ENCODE measurements at places on chromosomes 2 and 18. TPM values are rescaled to one million over a fixed set of nuclear protein-coding genes. Genes with fewer than 3 reads are reported as not detected.
A peak's percentile ranks its signal among the peaks of the same experiment; 100 is the strongest.

DNA sequence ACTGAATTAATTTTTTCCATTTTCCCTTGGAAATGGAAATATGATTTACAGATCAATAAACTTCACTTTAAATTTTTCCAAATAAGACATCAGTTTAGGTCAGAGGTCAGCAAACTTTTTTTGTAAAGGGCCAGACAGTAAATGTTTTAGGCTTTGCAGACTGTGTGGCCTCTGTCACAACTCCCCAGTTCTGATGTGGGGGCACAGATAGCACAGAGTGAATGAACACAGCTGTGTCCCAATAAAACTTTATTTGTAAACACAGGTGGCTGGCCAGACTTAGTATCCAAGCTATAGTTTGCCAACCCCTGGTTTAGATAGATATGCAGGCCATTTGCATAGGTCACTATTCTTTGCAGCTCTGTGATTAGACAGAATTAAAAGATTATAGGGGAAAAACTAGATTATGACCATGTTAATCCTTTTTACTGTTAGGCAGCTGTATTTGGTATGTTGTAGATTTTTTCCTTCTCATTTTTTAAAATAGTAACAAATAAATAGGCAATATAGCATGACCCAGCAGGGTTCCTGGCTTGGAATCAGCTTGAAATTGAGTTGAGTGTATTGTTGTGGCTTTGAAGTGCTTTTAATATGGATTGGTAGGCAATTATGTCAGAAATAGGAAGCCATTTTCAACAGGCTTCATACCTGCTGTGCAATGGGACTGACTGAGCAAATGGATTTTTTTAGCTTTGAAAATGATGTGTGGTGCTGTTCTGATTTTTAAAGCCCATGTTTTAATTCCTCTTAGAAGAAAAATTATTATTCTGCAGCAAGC, 59.7 kb downstream of the WDSUB1 start:
- H3K4me3 ChIP-seq = peak overlapping the region; percentile 0
- H3K36me3 ChIP-seq = no peaks in the 10 kb centered on the region
- no peaks in the 10 kb centered on the region for H3K27me3 ChIP-seq
- H3K27ac ChIP-seq = no peak overlapping the region
- no peak for DNase-seq

CNGA3 gene
- not detected for total RNA-seq

GRCh38 chr2:61470122-61470951, 550 bp downstream of the USP34 start:
- peak overlapping the region; percentile 86 for H3K4me3 ChIP-seq
- H3K27me3 ChIP-seq = no peaks in the 10 kb centered on the region
- H3K36me3 ChIP-seq = peaks cover 26% of the 10 kb centered on the region
- peaks cover 54% of the 10 kb centered on the region for H3K4me1 ChIP-seq
- DNase-seq = peak; percentile 70
- peak overlapping the region; percentile 98 for H3K27ac ChIP-seq

SDC1 gene
- not detected for total RNA-seq

GRCh38 chr2:209523867-209524266, 100.0 kb downstream of the MAP2 start:
- H3K27ac ChIP-seq = no peak overlapping the region
- H3K4me3 ChIP-seq = no peak overlapping the region
- H3K36me3 ChIP-seq = no peaks in the 10 kb centered on the region
- H3K27me3 ChIP-seq = no peaks in the 10 kb centered on the region
- H3K4me1 ChIP-seq = peaks cover 19% of the 10 kb centered on the region

PTPRM gene
- total RNA-seq = 0.44 TPM

REG1B gene
- not detected for total RNA-seq

DHRS9 gene
- total RNA-seq = not detected

MPHOSPH10 gene
- 55.7 TPM for total RNA-seq

DNA sequence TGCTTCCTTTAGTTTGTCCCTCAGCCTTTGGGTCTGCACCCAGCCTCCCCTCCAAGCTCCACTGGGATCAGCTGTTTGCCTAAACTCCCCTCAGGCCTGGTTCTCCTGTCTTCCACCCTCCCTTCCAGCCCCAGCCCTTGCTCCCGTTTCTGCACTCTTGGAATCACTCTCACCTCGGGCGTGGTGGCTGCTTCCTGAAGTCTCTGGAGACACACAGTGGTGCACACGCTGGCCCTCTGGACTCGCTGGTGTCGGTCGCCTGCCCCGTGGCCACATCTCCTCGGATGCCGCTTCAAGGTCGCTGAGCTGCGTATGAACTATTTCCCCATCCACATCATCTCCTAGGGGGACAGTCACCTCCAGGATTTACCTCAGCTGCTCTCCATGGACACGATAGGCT, 46.3 kb downstream of the PSMG2 start:
- H3K27me3 ChIP-seq = no peaks in the 10 kb centered on the region
- no peak overlapping the region for H3K4me3 ChIP-seq
- peak overlapping the region; percentile 75 for H3K27ac ChIP-seq
- peaks cover 26% of the 10 kb centered on the region for H3K4me1 ChIP-seq
- no peak for DNase-seq

GRCh38 chr2:1829796-1830195, 85.5 kb upstream of the PXDN start:
- no peaks in the 10 kb centered on the region for H3K27me3 ChIP-seq
- H3K4me3 ChIP-seq = no peak overlapping the region
- no peaks in the 10 kb centered on the region for H3K36me3 ChIP-seq
- H3K27ac ChIP-seq = no peak overlapping the region
- DNase-seq = no peak
- no peaks in the 10 kb centered on the region for H3K4me1 ChIP-seq

- H3K27ac ChIP-seq = no peak overlapping the region
- no peaks in the 10 kb centered on the region for H3K36me3 ChIP-seq
- H3K27me3 ChIP-seq = peaks cover 68% of the 10 kb centered on the region
Measured at GRCh38 chr2:45267062-45267792, 258.0 kb upstream of the SIX2 start.

GRCh38 chr2:84996909-84997308, 25.9 kb downstream of the KCMF1 start:
- peaks cover 32% of the 10 kb centered on the region for H3K36me3 ChIP-seq
- no peak overlapping the region for H3K27ac ChIP-seq
- no peak overlapping the region for H3K4me3 ChIP-seq

- DNase-seq = no peak
- no peaks in the 10 kb centered on the region for H3K36me3 ChIP-seq
- no peak overlapping the region for H3K27ac ChIP-seq
- H3K27me3 ChIP-seq = no peaks in the 10 kb centered on the region
- H3K4me3 ChIP-seq = no peak overlapping the region
- H3K4me1 ChIP-seq = peaks cover 9% of the 10 kb centered on the region
Measured at GRCh38 chr2:219090436-219091299, 29.9 kb upstream of the IHH start.

SPR gene
- not detected for total RNA-seq

SERTAD2 gene
- 34.5 TPM for total RNA-seq

CYBRD1 gene
- total RNA-seq = 0.38 TPM

ADAM23 gene
- not detected for total RNA-seq

DNA sequence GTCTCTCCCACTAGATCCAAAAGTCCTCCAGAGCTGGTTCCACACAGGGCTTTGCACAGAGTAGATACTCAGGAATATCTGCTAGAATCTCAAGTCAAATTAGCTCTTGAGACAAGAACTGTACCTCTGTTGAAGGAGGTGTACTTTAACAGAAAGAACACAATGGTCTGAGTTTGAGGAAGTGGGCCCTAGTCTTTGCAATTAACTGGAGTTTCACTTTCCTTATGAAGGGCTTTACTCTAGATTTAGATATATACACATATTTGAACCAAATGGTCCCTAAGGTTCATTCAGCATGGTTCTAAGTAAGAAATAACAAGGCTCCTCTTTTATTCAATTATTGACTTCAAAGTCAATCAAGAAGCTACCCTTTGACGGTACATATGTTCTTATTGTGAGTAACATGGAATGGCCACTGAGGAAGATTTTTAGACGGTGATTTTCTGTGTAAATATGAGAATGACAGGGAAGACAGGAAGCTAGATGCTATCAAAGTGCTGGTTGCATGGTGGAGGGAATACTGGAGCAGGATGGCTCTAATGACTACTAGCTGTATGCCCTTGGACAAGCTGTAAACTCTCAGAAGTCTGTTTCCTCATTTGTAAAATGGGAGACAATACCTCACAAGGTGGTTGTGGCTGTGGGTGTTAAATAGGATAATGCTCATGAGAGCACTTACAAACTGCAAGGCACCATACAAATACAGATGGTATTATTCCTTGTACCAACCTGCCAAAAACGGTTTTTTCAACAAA, 73.5 kb upstream of the SERTAD2 start:
- H3K27me3 ChIP-seq = no peaks in the 10 kb centered on the region
- DNase-seq = no peak
- H3K36me3 ChIP-seq = no peaks in the 10 kb centered on the region
- H3K4me3 ChIP-seq = peak overlapping the region; percentile 78
- peak overlapping the region; percentile 96 for H3K27ac ChIP-seq

DNA sequence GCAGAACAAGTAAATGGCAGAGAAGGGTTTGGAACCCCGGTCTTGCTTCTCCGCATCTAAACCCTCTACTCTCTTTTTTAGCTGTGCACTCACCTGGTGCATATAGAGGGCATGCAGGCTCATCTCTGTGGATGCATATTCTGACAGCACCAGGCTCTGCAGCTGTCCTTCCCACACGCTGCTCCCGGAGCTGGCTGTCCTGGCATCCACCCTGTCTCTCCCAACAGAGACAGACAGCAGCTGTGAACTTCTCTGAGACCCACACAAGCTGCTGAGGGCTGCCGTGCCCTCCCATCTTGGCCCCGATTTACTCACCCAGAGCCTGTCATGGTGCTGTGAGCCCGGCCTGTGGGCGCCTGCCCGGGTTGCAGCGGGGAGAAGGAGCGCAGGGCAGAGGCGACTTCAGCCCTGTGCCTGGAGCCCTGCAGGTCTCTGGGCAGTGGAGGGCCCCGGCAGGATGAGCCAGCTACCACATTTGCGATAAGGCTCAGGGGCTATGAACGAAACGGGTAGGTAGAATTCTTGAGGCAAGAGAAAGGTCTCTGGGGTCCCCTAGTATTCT, 3.3 kb upstream of the ABCB6 start:
- peaks cover 30% of the 10 kb centered on the region for H3K4me1 ChIP-seq
- H3K4me3 ChIP-seq = no peak overlapping the region
- H3K36me3 ChIP-seq = peaks cover 21% of the 10 kb centered on the region
- H3K27me3 ChIP-seq = no peaks in the 10 kb centered on the region
- no peak for DNase-seq

GRCh38 chr2:233928594-233929351, 11.6 kb downstream of the TRPM8 start:
- DNase-seq = peak; percentile 6
- no peaks in the 10 kb centered on the region for H3K36me3 ChIP-seq
- no peak overlapping the region for H3K27ac ChIP-seq
- H3K4me1 ChIP-seq = peaks cover 5% of the 10 kb centered on the region

DNA sequence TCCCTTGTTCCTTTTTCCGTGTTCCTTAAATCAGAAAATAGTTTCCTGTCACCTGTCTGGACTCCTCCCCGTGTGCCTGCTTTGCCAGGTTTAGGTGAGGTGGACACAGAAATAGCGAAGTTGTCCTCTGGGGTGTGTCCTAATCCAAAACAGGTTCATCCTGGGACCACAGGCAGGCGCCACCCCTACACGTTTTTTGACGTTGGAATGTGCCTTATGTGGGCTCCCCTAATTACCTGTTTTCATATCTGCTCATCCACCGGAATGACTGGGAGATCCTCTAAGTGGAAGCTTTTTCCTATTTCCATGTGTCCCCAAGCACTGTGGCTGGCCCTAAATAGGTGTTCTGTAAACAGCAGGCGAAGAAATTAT, 49.0 kb upstream of the PAIP2B start:
- DNase-seq = no peak
- peaks cover 56% of the 10 kb centered on the region for H3K27me3 ChIP-seq

DNA sequence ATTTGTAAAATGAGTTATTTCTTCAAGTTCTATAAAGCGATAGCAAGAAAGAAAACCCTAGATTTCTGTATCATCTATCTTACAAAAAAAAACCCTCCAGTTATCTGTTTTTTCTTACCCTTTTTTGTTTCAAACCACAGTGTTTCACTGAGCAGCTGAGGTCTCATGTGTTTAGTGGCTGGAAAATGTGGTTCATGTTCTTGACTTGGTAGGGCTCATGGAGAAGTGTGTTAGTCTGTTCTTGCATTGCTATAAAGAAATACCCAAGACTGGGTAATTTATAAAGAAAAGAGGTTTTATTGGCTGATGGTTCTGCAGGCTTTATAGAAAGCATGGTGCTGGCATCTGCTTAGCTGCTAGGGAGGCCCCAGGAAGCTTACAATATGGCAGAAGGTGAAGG, 147.3 kb upstream of the NABP1 start:
- H3K27me3 ChIP-seq = peaks cover 5% of the 10 kb centered on the region
- H3K4me1 ChIP-seq = no peaks in the 10 kb centered on the region
- H3K36me3 ChIP-seq = no peaks in the 10 kb centered on the region
- DNase-seq = no peak
- no peak overlapping the region for H3K4me3 ChIP-seq

DNA sequence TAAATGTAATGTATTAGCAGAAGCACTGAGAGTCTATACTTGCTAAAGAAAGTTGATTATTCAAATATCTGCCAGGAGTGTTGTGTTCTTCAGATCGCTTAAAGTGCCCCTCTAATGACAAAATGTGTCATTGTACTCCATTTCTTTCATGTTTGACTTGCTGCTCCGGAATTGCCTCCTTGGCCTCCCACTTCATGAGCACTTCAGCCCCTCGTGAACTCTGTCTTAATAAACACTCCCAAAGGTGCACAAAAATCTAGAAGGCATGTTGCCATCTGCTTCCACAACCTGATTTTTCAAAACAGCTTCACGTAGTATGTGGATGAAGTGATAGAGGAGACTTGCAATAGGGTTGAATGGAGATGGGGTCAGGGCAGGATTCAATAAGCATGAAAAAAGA, 396.1 kb downstream of the TDRD15 start:
- no peak for DNase-seq
- H3K27ac ChIP-seq = no peak overlapping the region
- no peaks in the 10 kb centered on the region for H3K27me3 ChIP-seq
- H3K4me3 ChIP-seq = no peak overlapping the region
- no peaks in the 10 kb centered on the region for H3K4me1 ChIP-seq
- no peaks in the 10 kb centered on the region for H3K36me3 ChIP-seq

GAL3ST2 gene
- not detected for total RNA-seq
